Activated CD4-positive, alpha-beta T cell treated with anti-CD3 and anti-CD28 coated beads, Interleukin-2, amount 10 ng/mL, durations not matched to agents 24 days and 14 days (primary cell): ENCODE measurements at places on chromosomes 2 and 18. TPM values are rescaled to one million over a fixed set of nuclear protein-coding genes. Genes with fewer than 3 reads are reported as not detected.

Gene CD226
- total RNA-seq, result 121 and 123 TPM in 2 replicates

Gene RGPD4
- not detected in 2 replicates for total RNA-seq

Gene ASIC4
- total RNA-seq, result not detected in 2 replicates

Gene AMER3
- not detected in 2 replicates for total RNA-seq
